Stimulated activated CD4-positive, alpha-beta T cell treated with anti-CD3 and anti-CD28 coated beads, TNF-alpha, amount 100 ng/mL, for 24 hours (primary cell): ENCODE measurements at places on chromosomes 13 and 19.

DNA sequence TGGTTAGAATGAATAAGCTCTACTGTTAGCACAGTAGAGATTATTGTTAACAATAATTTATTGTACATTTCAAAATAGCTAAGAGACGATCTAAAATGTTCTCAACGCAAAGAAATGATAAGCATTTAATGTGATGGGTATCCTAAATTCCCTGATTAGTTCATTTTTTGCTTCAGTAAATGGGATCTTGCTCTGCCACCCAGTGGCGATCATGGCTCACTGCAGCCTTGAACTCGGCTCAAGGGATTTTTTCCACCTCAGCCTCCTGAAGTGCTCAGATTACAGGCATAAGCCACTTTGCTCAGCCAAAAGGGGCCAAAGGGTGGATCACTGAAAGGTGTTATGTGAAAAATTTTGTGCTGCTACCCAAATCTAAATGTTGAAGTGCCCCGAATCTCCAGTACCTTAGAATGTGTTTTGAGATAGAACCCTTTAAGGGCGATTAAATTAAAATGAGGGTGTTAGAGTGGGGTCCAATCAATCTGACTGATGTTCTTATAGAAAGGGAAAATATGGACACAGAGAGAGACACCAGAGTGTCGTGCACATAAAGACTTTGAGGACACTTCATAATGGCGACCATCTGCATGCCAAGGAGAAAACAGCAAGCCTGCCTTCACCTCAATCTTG is 31.5 kb upstream of the ZNF766 start:
- DNase-seq, result peak; percentile 16

GRCh38 chr13:28820099-28821051 is at the start of gene MTUS2:
Gene MTUS2 (plus strand): TSS chr13:28820339.
- no peak for DNase-seq

- no peak for DNase-seq
These were observed 12.4 kb upstream of the GJA3 start for GRCh38 chr13:20173116-20173746.

GRCh38 chr13:25990801-25991200 is 61.0 kb downstream of the SHISA2 start:
- no peak for DNase-seq

GRCh38 chr13:39016087-39016486 is 21.8 kb downstream of the PROSER1 start:
- DNase-seq, result no peak

DNA sequence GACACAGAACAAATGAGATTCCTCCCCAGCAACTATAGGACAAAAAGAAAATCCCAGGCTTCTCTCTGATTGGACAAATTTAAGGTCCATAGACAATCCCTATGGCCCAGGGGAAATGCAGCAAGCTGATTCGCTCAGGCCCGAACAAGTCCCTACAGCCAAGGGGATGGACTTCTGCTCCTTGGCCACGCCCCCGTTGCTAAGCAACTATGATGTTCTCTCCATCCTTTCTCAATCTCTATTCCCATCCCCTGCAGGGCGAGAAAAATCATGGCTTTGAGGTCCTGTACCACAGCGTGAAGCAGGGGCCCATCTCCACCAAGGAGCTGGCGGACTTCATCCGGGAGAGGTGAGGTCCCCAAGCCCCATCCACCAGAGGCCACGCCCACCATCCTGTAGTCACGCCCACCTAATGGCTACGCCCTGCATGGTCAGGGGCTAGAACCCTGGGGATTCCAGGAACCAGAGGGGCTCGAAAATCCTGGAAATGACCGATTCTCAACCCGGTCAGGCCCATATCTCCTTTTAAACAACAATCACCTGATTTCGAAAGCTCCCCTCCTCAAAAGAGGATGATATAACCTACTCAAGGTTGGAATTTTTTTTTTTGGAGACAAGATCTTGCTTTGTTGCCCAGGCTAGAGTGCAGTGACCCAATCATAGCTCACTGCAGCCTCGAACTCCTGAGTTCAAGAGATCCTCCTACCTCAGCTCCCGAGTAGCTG is 11.4 kb downstream of the FCHO1 start:
- DNase-seq, result no peak

- no peak for DNase-seq
These were observed 24.6 kb downstream of the CLEC4M start for GRCh38 chr19:7787602-7788177.

GRCh38 chr19:49116544-49116943 is 2.4 kb downstream of the LIN7B start:
- DNase-seq, result no peak

- no peak for DNase-seq
These were observed 14.6 kb downstream of the AP2A1 start for GRCh38 chr19:49781394-49781793.

DNA sequence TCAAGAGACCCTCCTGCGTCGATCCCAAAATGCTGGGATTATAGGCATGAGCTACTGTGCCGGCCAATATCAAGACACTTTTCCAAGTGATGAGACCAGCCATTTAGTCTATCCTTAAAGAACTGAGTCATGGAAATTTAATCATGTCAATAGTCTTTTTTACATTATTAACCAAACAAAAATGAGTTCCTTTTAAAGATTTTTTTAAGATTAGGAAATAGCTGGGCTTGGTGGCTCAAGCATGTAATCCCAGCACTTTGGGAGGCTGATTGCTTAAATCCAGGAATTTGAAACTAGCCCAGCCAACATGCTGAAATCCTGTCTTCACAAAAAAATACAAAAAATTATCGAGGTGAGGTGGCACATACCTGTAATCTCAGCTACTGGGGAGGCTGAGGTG is 16.7 kb upstream of the ZNF564 start:
- no peak for DNase-seq

- peak; percentile 67 for DNase-seq
These were observed at the start of gene ZNF677 for GRCh38 chr19:53254411-53255341. Gene ZNF677 (minus strand): TSS chr19:53254873. CDS start chr19:53251550, 3,323 bp downstream.
